ENCODE measurements at places on chromosomes 4 and X.

DNA sequence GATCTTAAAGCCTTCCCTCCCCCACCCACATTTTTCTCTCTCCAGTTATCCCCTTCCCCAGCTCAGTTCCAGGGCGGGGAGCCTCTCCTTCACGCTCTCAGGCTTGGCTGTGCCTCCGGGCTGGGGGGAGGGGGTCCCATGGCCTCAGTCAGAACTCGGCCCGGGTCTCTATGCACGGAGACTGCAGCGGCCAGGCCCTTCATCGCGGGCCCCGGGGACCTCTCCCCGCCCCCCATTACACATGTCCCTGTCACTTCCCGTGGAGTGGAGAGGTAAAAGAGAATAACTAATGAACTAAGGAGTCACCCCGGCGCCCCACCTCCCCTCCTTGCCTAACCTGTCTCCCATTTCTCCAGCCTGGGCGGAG is 838 bp upstream of the PRICKLE3 start:
- no peak overlapping the region for H3K4me3 ChIP-seq
- peaks cover 9% of the 10 kb centered on the region for H3K36me3 ChIP-seq
- no peaks in the 10 kb centered on the region for H3K27me3 ChIP-seq
- H3K27ac ChIP-seq, result peak overlapping the region; percentile 66
- DNase-seq, result no peak
- peaks cover 43% of the 10 kb centered on the region for H3K4me1 ChIP-seq

DNA sequence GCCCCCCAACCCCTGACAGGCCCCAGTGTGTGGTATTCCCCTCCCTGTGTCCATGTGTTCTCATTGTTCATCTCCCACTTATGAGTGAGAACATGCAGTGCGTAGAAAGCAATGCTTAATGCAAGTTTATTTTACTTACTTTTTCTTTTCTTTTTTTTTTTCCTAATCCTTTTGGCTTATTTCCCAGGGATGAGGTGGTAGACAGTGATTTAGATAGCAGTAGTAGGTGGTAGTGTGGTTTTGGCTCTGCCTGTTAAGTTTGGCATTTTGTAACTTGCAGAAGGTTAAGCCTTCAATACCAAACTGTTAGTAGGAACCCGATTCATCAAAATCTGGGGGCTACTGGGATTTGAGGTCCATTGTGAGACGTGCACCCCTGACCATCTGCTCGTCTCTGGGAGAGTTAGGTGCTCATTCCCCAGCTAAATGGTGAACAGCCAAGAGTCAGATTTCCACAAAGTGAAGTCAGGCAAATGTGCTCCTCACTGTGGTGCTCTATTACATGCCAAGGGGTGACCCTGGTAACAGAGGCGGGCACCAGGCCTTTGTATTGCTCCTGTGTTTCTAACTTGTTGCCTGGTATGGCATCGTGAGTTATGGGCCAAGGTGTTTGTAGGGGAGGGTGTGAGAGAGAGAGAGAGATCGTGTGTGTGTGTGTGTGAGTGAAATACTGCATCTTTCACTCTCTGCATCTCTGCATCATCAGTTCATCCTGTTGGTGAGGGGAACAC is 70.3 kb downstream of the PHOX2B start:
- no peak overlapping the region for H3K27ac ChIP-seq
- H3K4me1 ChIP-seq, result no peaks in the 10 kb centered on the region
- no peak for DNase-seq
- no peaks in the 10 kb centered on the region for H3K36me3 ChIP-seq
- no peak overlapping the region for H3K4me3 ChIP-seq
- H3K27me3 ChIP-seq, result no peaks in the 10 kb centered on the region

DNA sequence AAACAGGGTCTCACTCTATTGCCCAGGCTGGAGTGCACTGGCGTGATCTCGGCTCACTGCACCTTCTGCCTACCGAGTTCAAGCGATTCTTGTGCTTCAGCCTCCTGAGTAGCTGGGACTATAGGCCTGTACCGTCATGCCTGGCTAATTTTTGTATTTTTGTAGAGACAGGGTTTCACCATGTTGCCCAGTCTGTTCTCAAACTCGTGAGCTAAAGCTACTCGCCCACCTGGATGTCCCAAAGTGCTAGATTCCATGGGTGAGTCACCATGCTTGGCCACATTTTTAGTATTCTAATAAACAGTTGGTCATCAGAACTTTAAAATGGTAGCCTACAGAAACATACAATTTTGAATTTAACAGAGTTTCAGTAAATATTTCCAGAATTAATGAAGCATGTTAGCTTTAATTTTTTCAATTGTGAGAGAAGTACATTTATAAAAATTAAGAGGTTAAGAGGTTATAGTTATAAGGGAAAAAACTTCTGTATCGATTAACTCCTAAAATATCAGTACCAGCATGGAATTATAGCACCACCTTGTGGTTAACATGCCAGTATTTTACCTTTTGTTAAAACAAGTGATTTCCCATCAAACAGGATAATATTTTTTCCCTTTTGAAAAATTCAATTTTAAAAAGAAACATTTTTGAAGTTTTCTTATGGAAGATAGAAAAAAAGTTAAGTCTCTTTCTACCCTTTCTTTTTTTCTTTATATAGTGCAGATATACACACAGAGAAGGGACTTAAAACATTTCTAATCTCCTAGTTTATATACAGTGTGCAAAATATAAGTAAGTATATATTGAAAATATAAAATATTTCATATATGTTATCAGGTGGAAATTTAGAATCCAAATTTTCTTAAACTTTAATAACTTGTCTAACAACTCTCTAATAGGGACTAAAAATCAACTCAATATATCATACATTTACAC is 35.4 kb downstream of the CEP44 start:
- H3K36me3 ChIP-seq, result peaks cover 22% of the 10 kb centered on the region
- H3K27me3 ChIP-seq, result no peaks in the 10 kb centered on the region
- no peak for DNase-seq
- no peak overlapping the region for H3K4me3 ChIP-seq
- no peaks in the 10 kb centered on the region for H3K4me1 ChIP-seq

GRCh38 chr4:7240306-7240705 is 48.0 kb downstream of the SORCS2 start:
- peaks cover 44% of the 10 kb centered on the region for H3K4me1 ChIP-seq
- H3K27ac ChIP-seq, result peak overlapping the region; percentile 45
- no peak overlapping the region for H3K4me3 ChIP-seq
- no peaks in the 10 kb centered on the region for H3K36me3 ChIP-seq

DNA sequence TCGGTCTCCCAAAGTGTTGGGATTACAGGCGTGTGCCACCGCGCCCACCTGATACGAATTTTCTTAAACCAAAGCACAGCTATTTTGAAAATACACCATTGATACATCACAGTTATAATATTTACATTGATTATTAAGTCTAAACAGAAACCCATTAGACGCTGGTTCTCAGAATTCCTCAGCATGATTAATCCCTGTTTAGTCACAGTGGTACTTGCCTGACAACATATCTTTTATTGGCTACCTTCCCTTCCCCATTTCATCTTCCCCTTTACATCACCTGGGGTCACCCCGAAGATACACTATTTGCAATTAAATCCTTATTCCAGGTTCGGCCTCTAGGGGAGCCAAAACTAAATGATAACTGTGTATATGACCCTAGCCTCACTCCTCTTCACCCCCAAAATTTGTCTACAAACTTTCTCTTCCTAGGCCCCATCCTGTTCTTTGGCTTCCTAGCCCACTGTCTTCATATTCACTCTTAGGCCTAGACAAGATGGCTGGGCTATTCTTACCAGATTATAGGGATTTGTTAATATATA is 36.8 kb upstream of the IL1RAPL1 start:
- H3K36me3 ChIP-seq, result no peaks in the 10 kb centered on the region
- no peak overlapping the region for H3K4me3 ChIP-seq
- no peaks in the 10 kb centered on the region for H3K27me3 ChIP-seq
- no peaks in the 10 kb centered on the region for H3K4me1 ChIP-seq

GRCh38 chrX:11792461-11793421 is 34.7 kb downstream of the MSL3 start:
- H3K4me3 ChIP-seq, result no peak overlapping the region
- H3K27ac ChIP-seq, result no peak overlapping the region
- no peak for DNase-seq
- H3K36me3 ChIP-seq, result no peaks in the 10 kb centered on the region

DNA sequence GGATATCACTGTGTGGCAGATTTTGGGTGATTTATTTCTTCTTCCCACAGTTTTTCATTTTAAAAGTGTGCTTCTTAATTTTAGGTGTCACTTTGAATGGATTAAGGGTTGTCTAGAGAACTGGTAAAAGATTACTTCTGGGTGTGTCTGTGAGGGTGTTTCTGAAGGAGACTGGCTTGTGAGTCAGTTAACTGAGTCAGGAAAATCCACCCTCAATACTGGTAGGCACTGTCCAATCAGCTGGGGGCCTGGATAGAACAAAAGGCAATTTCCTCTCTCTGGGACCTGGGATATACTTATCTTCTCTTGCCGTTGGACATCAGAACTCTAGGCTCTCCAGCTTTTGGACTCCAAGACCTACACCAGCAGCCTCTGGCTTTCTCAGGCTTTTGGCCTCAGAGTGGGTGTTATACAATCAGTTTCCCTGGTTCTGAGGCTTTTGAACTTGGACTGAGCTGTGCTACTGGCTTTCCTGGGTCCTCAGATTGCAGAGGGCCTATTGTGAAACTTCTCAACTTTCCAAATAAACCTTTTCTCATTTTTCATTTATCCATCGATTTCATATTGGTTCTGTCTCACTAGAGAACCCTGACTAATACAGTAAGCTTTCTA is 413.1 kb downstream of the GBA3 start:
- DNase-seq, result no peak
- H3K27ac ChIP-seq, result no peak overlapping the region
- no peaks in the 10 kb centered on the region for H3K27me3 ChIP-seq
- no peaks in the 10 kb centered on the region for H3K4me1 ChIP-seq

- no peaks in the 10 kb centered on the region for H3K4me1 ChIP-seq
- DNase-seq, result no peak
- H3K36me3 ChIP-seq, result no peaks in the 10 kb centered on the region
These were observed 31.1 kb upstream of the WDR17 start for GRCh38 chr4:176034499-176034898.

- no peak overlapping the region for H3K4me3 ChIP-seq
- no peaks in the 10 kb centered on the region for H3K36me3 ChIP-seq
- no peaks in the 10 kb centered on the region for H3K4me1 ChIP-seq
- DNase-seq, result no peak
- peak overlapping the region; percentile 65 for H3K27ac ChIP-seq
These were observed 181.5 kb downstream of the SLIT2 start for GRCh38 chr4:20433097-20433705.

DNA sequence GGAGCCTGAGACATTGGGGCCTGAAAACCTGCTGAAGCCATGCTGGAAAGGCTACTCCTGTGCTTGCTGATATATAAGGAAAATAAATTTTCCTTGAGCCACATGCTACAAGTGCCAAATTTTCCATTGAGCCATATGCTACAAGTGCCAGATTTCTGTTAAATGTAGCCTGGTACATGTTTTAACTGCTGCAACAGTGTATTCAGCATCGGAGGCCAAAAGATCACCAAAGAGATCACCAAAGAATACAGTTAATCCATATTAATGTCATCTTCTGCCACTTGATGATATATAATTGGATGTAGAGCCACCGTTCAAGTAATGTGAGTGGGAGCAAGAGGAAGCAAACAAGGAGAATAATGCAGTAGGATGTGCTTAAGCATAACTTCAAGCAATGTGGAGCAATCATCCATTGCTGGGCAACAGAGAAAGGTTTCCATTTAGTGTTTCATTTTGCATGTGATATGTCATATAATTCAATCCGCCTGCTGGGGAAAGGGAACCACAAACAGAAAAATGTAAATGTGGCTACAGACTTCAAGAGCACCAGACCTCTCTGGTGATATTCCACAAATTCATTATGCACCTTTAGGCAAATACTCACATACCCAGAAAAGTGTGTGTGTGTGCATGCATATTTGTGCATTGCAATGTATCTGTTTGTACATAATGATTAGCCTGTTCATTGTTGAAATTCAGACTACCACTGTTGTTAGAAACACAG is 295.9 kb downstream of the KCNIP4 start:
- H3K4me3 ChIP-seq, result no peak overlapping the region
- no peaks in the 10 kb centered on the region for H3K36me3 ChIP-seq
- DNase-seq, result no peak
- H3K27ac ChIP-seq, result no peak overlapping the region
- no peaks in the 10 kb centered on the region for H3K4me1 ChIP-seq

DNA sequence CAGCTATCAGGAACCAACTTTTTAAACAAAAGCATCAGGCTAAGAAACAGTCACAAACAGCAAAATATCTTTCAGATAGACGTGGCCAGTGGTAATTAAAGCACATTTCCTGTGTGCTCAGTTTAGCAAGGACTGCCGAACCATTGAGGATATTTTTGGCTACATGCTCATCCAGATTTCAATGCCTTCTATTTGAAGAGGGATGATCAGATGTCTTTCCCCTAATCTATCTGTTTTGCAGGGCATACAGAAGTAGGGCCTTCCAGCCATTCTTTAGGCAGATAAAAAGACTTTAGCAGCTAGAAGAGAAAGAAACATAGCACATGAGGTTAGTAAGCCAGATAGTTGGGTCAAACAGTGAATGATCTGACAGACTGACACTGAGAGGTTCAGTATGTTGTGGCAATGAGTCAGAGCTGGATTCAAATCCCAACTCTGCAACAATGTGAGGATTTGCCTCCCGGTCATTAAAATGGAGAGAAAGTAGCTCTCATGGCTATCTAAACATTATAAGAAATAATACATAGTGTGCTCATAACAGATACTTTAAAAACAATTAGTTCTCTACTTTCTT is 100.0 kb upstream of the PRKG2 start:
- no peaks in the 10 kb centered on the region for H3K27me3 ChIP-seq
- peaks cover 4% of the 10 kb centered on the region for H3K4me1 ChIP-seq
- H3K4me3 ChIP-seq, result no peak overlapping the region
- no peak for DNase-seq
- H3K36me3 ChIP-seq, result no peaks in the 10 kb centered on the region
- no peak overlapping the region for H3K27ac ChIP-seq

- no peak overlapping the region for H3K27ac ChIP-seq
- DNase-seq, result no peak
- H3K36me3 ChIP-seq, result no peaks in the 10 kb centered on the region
- no peaks in the 10 kb centered on the region for H3K4me1 ChIP-seq
- no peaks in the 10 kb centered on the region for H3K27me3 ChIP-seq
These were observed 927.1 kb downstream of the C4orf33 start for GRCh38 chr4:130023088-130023487.

GRCh38 chr4:115149106-115149505 is 35.7 kb upstream of the NDST4 start:
- no peaks in the 10 kb centered on the region for H3K27me3 ChIP-seq
- no peak for DNase-seq
- H3K27ac ChIP-seq, result no peak overlapping the region

GRCh38 chrX:40010550-40011321 is 87.0 kb downstream of the BCOR start:
- DNase-seq, result no peak
- no peaks in the 10 kb centered on the region for H3K36me3 ChIP-seq
- no peak overlapping the region for H3K4me3 ChIP-seq
- no peaks in the 10 kb centered on the region for H3K27me3 ChIP-seq
- no peak overlapping the region for H3K27ac ChIP-seq

DNA sequence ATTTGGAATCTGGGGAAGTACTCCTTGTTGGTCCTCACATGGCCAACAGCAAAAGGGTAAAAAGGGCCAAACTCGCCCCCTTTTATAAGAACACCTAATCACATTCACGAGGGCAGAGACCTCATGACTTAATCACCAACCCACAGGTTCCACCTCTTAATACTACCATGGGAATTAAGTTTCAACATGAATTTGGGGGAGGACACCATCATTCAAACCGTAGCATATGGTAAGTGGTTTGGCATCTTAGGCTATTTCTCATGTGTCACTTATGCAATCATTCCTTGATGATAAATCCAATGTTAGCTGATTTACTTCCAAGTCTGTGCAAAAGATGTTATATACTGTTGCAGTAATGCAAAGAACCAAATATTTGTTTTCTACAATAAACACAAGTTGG is 302.9 kb upstream of the FAM241A start:
- no peak for DNase-seq
- H3K27ac ChIP-seq, result no peak overlapping the region
- H3K36me3 ChIP-seq, result no peaks in the 10 kb centered on the region
